ENCODE measurements at places on chromosomes 6 and 20.

DNA sequence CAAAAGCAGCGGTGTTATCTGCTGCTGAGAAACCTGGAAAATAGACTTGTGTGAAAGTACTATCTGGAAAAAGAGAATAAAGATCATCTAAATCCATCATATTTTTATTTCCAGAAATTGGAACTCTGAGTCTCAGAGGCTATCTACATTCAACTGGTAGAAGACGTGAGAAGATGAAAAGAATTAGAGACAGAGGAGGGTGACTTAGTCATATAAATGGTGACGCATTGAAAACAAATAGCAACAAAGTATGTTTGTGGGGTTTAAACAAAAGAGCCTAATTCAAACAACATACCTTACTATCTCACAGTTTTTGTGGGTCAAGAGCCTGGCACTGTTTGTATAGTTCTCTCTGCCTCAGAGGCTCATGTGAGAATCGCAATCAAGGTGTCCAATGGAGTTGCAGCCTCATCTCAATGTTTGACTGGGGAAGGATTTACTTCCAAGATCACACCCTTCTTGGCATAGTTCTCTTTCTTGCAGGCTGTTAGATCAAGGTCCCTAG is 757.1 kb upstream of the SLC35B3 start:
- no peak for DNase-seq

- peak; percentile 73 for DNase-seq
Measured at GRCh38 chr6:30113003-30113759, at the start of gene TRIM31. Gene TRIM31, minus strand, starts transcription at chr6:30113090. Its CDS starts 285 bp downstream, at chr6:30112805.

DNA sequence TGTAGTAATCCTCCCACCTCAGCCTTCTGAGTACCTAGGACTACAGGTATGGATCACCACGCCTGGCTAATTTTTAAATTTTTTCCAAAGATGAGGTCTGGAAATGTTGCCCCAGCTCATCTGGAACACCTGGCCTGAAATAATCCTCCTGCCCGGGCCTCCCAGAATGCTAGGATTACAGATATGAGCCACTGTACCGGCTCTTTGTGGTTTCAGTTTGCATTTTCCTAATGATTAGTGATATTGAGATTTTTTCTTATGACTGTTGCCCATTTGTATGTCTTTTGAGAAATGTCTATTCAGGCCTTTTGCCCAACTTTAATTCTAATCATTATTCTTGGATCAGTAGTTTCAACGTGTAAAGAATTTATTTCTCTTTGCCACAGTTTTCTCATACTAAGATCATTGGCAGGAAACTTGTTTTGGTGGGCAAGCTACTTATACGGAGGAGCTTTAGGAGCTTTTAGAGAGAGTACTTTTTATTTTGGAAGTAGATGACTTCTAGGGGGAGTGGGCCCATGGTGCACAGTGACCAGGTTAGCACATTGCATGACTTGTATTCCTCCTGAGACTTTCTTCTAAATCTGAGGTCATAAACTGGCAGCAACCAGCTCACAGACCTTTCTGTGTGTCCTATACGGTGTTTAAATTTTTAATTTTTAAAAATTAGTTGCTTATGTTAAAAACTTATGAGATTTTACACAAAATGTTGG is 62.3 kb downstream of the STK4 start:
- DNase-seq: no peak

DNA sequence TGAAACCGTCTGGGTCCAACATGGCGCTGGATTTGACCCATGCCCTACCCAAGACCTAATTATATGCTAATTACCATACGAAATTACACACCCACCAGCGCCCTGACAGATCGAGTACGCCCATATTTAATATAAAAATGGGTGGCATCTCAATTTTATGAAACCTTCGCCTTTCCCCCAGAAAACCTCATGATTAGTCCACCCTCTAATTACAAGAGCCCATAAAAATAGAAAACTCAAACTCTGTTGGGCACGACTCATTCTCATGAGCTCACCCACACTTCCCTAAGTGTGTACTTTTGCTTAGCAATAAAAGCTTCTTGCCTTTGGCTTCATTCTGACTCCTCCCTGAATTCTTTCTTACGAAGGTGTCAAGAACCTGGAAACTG is 136.4 kb downstream of the OR2B2 start:
- DNase-seq: no peak

- DNase-seq: no peak
Measured at GRCh38 chr20:36394340-36394965, 88.3 kb downstream of the DLGAP4 start.

All from GM12865 (cell line).